ENCODE measurements at places on chromosomes 7 and 10.

GRCh38 chr10:127553417-127553816 lies 4.3 kb downstream of the NPS start:
- no peak for DNase-seq

DNA sequence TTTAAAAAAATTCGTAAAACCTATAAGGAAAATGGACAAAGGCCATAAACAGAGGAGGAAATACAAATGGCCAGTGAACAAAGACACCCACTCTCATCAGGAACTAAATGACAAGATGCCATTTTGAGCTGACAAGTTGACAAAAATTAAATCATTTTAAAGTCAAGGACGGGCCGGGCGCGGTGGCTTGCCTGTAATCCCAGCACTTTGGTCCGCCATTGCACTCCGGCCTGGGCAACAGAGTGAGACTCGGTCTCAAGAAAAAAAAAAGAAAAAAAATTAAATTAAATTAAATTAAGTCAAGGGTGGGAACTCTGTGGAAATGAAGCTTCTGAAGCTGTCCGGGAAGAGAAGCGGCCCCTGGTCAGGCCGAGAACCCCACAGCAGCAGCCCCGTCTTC lies 1.2 kb upstream of the NOM1 start:
- DNase-seq, result no peak

DNA sequence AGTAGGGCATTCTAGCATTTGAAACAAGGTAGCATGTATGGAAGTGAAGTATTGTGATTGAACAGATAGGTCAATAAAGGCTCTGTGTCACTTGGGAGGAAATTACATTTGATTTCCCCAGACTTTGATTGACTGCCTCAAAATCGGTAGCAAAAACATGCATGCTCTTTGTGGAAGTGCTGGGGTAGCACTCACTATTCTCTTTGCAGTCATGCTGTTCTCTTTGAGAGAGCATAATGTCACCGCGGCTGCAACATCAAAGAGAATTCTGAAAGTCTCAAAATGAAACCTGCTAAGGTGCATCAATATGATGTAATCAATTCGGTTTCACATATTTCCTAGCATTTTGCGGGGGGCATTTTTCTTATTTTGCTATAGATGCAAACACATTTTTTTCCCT lies 64.2 kb downstream of the ARMC3 start:
- no peak for DNase-seq

DNA sequence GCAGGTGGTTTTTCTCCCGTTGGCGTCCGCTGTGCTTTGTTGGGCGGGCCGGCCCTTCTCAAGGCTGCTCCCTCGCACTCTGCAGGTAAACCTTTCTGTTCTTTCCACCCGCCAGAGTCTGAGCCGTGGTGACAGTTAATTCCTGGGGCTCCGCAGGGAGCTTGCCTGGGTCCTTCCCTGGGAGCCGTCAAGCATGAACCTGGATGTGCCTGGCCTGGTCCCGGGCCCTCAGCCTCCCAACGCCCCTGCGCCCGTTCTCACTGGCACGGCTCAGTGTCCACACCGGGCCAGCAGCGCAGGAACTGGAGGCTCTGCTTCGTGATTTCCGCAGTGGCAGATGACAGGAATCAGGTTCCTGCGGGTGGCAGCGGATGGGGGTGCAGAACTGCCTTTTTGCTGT lies 10.9 kb upstream of the NKX6-2 start:
- no peak for DNase-seq

GRCh38 chr7:92944633-92945032 lies 108.3 kb upstream of the CDK6 start:
- no peak for DNase-seq

- no peak for DNase-seq
Observed at GRCh38 chr10:118035354-118036005, 11.3 kb downstream of the RAB11FIP2 start.

DNA sequence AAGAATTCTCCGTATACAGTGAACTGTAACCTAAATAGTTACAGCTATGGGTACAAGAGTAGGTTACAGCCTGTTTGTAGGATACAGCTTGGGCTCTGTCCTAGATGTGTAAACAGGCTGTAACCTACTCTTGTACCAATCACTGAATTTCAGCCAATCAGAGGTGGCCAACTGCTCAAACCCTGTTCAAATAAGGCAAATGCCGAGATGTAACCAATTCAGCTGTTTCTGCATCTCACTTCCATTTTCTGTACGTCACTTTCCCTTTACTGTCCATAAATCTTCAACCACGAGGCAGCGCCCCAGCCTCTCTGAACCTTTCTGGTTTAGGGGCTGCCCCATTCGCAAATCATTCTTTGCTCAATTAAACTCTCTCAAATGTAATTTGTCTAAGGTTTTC lies 8.3 kb upstream of the MMP21 start:
- DNase-seq, result no peak

GRCh38 chr7:66847879-66848790 lies 72.9 kb upstream of the TMEM248 start:
- no peak for DNase-seq
